IPS-NIHi11 (cell line): ENCODE measurements at places on chromosomes 11 and 22.

GRCh38 chr11:123429913-123430720, at the start of gene GRAMD1B:
Gene GRAMD1B (plus strand): TSS chr11:123430269. CDS start chr11:123430793, 524 bp downstream.
- DNase-seq, result peak; percentile 85

DNA sequence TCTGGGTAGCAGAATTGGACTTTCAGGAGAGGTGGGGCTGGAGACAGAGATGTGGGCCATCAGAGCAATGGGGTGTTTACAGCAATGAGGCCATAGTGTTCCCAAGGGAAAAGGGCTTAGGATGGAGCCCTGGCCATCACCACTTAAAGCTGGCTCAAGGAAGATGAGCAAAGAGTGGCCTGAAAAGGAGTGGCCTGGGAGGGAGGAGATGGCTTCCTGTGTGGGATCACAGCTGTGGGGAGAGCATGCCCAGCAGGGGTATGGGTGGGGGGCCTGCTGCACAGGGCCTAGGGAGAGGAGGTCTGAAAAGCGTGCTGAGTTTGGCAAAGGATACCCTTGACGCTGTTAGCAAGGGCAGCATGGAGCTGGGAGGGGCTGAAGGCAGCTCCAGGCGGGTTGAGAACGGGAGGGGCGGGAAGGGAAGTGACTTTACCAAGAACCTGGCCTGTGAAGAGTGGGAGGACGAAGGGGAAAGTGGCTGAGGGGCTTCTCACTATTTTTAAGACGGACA, 13.9 kb downstream of the LRRC32 start:
- no peak for DNase-seq

DNA sequence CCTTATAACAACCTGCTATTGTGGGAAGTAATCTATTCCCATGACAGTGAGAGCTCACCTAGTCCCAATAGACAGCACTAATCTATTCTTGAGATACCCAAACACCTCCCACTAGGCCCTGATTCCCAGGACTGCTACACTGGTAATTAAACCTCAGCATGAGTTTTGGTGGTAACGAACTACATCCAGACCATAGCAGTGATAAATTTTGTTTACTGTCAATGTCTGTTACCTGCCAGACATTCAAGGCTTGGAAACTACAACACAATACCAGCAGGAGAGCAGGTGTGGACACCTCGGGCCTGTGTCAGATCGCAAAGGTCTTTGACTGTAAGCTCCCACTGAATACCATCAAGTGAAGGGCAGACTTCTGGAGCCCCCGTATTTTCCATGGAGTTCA, 187.1 kb downstream of the ARHGAP42 start:
- DNase-seq, result no peak

- DNase-seq, result no peak
Measured at GRCh38 chr11:47532597-47533213, 20.2 kb downstream of the CELF1 start.

GRCh38 chr11:78340530-78340929, 77.1 kb downstream of the GAB2 start:
- no peak for DNase-seq

- DNase-seq, result peak; percentile 32
Measured at GRCh38 chr22:45638834-45639746, 32.5 kb upstream of the ATXN10 start.

GRCh38 chr11:102891736-102892135, 17.0 kb upstream of the MMP12 start:
- no peak for DNase-seq

- DNase-seq, result no peak
Measured at GRCh38 chr22:24741357-24741756, 33.2 kb downstream of the PIWIL3 start.

GRCh38 chr11:119729951-119730613, 1.1 kb upstream of the NECTIN1 start:
- peak; percentile 67 for DNase-seq

DNA sequence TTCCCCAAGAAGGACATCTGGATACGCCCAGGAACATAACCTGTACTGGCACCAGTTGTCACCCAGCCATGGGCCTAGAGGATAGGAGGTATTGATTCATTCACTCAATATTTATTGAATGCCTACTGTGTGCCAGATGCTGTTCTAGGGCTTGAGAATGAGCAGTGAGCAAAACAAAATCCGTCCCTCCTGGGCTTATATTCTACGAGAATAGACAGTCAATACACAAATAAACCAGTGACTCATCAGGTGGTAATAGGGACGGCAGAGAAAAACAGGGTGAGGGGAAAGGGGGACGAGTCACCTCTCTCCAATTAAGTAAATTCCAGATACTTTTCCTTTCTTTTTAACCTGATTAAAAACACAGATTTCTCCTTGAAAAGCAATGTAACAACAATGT, 103.5 kb downstream of the MICAL2 start:
- no peak for DNase-seq

- DNase-seq, result no peak
Measured at GRCh38 chr11:86469491-86470388, 95.1 kb downstream of the CCDC81 start.

DNA sequence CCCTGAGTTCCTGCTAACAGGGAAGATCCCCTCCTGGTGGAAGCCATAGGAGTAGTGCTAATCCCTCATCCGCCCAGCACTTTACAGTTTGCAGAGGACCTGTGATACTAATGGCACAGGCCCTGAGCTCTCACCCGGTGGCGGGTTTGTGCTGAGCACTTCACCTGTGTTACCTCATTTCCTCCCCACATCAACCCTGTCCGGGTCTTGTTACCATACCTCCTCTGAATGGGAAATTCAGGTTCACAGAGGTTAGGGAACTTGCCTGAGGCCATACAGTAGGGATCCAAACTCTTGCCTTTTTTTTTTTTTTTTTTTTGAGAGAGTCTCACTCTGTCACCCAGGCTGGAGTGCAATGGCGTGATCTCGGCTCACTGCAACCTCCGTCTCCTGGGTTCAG, 25.2 kb downstream of the CAPN1 start:
- DNase-seq, result no peak

- no peak for DNase-seq
Measured at GRCh38 chr11:96137373-96137772, 205.6 kb downstream of the MAML2 start.

- no peak for DNase-seq
Measured at GRCh38 chr11:78197816-78198215, 9.1 kb downstream of the USP35 start.

DNA sequence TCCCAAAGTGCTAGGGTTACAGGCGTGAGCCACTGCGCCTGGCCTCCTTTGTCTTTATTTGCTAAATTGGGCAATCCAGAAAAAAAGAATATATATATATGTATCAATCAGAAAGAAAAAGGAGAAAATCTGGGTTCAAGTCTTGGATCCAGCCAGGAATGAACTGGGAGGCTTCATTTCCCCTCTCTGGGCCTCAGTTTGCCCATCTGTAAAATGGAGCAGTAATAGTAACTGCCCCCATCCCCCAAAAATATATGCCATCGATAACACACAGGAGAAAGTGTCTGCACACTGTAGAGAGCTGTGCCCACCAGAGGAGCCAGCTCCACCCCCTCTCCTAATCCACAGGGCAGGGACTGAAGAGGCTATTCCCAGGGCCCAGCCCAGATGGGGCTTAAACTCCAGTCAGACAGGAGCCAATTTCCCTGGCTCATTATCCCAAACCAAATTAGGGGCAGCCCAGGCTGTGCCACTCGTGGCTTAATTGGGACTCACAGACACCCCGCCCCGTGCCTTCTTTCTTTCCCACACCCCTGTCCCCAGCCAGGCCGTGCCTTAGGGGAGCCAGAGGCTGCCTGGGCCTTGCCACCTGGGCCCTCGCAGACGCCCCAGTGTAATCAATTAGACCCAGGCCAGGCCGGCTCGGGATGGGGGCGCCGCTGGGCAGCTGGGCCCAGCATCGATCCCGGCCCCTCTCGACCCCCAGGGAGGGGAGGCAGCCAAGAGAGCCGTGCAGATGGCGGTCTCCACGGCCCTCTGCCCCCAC, 171.5 kb downstream of the MN1 start:
- DNase-seq, result peak; percentile 50

GRCh38 chr11:70568035-70568813, 169.9 kb downstream of the CTTN start:
- DNase-seq, result peak; percentile 93

GRCh38 chr11:10407749-10408685, 47.0 kb upstream of the AMPD3 start:
- no peak for DNase-seq

DNA sequence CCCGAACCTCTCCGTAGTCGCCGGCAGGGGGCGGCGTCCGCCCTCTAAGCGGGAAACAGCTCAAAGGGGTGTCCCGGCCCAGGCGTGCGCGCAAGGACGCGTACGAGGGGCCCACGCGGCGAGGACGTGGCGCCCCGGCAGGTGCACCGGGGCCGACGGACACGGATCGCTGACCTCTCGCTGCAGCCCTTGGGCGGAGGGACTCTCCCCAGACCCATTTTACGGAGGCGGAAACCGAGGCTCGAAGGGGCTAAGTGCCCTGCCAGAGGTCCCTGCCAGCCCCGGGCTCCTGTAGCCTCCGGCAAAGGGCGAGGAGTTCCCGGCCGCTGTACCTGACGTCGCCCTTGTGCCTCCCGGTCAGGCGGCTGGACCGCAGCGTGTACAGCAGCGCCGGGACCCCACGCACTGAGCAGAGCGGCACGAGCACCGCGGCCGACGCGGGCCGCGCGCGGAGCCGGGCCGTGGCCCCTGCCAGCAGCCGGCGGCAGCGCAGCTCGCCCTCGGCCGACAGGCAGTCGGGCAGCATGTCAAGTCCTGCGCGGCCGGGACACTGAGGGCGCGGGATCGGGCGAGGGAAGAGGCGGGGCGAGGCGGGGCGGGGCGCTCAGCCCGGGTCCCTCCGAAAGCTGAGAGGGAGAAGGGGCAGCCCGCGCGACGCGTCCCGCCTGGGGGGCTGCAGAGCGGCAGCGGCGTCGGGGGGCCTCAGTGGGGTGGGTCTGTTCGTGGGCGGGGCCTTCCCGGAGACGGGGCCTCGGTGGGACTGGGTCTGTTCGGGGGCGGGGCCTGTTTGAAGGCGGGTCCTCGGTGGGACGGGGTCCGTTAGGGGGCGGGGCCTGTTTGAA, at the start of gene NUDT8:
NUDT8 (minus strand) TSS at position 552 of the 842 bp plus-strand sequence; CDS start at position 526, 26 bp downstream.
- DNase-seq, result peak; percentile 76

DNA sequence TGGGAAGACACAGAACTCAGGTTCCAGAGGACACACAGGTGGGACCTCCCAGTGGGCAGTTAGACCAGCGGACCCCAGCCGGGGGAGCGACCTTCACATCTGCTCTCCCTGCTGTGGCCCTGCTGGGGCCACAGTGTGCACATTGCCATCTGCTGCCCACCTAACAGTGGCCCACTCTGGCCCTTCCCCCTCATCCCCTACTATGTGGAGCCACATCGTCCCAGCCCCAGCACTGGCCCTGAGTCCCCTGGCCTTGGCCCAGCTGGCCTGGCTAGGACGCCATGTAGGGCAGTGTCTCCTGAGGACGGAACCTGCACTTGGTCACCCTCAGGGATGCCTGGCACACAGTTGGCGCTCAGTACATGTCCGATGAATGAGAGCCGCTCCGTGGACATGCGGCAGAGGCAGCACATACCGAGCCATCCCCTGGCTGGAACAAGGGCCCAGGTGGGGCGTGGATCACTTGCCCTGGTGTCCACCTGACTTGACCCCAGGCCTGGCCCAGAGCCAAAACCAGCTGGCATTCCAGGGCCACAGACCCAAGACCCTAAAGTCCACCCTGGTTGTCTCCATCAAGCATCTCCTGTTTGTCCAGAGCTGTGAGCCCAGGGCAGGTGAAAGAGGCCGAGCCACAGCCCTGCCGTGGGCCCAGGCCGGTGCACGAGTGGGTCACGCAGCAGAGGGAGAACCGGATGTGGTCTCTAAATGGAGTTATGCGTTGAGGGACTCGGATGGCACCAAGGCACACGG, 93.1 kb upstream of the FGF3 start:
- no peak for DNase-seq

DNA sequence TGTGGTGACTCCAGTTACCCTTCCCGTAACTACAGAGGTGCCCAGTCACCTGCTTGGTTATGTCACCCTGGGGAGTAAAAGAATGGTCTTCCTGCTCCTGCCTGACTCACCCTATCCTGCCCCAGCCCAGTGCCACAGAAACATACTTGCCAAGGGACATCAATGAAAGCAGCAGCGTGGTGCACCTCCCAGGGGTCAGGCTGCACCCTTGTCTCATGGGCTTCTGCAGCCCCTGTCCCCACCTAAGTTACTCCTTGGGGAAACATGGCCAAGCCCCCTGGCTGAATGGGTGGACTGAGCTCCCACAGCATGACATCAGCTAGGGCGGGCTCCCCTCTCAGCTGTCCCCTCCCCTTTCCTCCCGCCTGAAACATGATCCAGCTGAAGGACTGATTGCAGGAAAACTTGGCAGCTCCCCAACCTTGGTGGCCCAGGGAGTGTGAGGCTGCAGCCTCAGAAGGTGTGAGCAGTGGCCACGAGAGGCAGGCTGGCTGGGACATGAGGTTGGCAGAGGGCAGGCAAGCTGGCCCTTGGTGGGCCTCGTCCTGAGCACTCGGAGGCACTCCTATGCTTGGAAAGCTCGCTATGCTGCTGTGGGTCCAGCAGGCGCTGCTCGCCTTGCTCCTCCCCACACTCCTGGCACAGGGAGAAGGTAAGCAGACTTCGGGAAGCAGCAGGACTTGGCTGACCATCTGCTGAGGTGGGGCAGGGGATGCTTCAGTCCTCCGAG, at the start of gene HTR3A:
HTR3A (plus strand) TSS at position 368 of the 730 bp plus-strand sequence; CDS start at position 586, 218 bp downstream.
- DNase-seq, result peak; percentile 78

- DNase-seq, result no peak
Measured at GRCh38 chr11:11531131-11531908, 90.5 kb downstream of the GALNT18 start.

- DNase-seq, result no peak
Measured at GRCh38 chr11:15541079-15541478, 426.4 kb downstream of the INSC start.

DNA sequence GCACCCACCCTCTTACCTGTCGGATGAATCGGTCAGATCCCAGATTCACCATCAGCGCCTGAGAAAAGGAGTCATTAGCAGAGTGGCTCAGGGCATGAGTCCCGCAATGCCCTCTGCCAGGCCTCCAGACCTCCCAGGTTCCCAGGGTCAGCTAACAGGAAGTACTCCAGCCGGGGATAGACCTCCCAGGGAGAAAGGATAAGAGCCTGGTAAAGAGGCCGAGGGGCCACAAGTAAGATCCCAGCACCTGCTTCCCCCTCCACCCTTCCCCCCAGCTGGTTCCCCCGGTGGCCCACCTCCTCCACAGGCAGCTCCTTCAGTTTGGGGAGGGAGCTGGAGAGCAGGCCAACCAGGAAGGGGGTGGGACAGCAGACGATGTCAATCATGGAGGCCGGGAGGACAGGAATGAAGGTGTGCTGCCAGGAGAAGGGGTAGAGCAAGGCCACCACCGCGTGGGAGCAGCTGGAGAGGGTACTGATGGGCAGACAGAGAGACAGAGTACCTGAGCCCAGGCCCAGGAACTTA, 16.4 kb downstream of the RPL27A start:
- DNase-seq, result peak; percentile 49

DNA sequence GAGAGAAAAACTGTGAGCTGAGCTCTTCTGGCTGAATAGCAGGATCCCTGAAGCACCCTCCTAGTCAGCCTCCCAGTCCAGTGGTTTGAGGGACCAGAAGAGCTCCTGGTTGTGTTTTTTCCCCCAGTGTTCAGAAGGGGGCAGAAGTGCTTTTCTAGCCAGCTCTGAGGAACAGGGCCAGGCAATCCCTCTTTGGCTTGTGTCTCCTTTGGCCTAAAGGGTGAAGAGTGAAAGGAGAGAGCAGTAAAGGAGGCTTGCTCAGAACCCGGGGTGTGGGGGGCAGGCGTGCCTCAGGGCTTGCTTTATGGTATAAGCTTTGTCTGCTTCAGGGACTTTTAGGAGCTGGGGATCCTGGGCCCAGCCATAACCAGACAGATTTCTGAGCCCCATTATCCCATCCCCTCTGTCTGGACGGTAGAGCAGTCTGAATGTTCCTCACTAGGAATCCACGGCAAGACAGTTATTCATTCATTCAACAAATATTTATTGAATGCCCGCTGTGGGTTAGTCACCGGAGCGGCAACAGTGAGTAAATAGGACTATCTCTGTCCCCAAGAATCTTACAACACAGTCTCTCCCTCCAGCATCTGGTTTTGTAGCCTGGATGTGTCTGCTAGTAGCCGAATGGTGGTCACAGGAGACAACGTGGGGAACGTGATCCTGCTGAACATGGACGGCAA, 14.5 kb downstream of the ACP2 start:
- peak; percentile 29 for DNase-seq
